Amniotic stem cell (primary cell): ENCODE measurements at places on chromosomes 5 and 9.

DNA sequence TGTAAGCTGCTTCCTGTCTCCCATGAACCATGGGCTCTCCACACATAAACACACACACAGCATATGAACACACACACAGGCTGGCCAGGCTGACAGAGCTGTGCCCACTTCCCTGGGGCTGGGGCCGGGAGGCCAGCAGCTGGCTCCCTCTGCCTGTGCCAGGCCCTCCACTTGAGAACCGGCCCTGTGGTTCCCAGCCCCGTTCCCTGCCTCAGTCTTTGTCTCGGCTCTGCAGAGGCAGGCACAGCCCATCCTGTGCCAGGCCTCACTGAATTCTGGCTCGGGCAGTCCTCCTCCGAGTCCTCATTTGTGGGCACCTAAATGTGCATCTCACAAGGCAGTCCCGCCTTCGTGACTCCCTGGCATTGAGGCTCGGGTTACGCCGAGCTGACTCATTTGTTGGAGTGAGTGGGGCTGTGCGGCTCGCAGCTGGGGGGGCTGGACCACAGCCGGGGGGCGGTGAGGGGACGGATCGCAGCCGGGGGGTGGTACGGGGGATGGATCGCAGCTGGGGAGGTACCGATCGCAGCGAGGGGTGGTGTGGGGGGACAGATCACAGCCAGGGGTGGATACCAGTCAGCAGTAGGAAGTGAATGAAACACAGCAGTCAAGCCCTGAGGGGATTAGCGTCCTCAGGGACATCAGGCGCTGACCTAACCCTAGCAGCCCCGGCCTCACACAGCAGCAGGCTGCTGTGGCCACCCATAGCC lies 72.3 kb downstream of the PSMB7 start:
- DNase-seq = peak; percentile 81

GRCh38 chr9:30628915-30629567 lies 1755.4 kb upstream of the ACO1 start:
- no peak for DNase-seq

- no peak for DNase-seq
These were observed 33.7 kb downstream of the ANKRD31 start for GRCh38 chr5:75202935-75203334.

DNA sequence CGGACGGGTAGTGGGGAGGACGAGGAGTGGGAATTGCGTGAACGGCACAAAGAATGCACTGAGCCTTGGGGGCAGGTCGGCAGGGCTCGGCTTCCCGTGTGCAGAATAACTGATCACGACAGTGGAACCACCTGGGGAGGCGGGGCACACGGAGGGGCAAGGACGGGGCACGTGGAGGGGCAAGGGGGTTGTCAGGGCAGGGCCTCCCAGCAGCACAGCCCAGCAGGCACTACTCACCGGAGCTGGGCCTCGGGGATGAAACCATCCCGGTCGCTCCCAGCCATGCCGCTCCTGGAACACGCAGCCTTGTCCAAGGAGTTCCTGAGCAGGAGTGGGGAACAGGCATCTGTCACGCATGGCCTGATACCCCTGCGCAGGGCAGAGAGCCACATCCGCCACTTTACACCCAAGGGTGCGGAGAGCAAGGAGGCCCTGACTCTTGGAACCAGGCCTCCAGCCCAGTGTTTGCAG lies 33.4 kb downstream of the SARDH start:
- DNase-seq = no peak

- no peak for DNase-seq
These were observed 41.1 kb downstream of the PCSK1 start for GRCh38 chr5:96391921-96392320.

- no peak for DNase-seq
These were observed 11.8 kb downstream of the FXN start for GRCh38 chr9:69047371-69047770.

DNA sequence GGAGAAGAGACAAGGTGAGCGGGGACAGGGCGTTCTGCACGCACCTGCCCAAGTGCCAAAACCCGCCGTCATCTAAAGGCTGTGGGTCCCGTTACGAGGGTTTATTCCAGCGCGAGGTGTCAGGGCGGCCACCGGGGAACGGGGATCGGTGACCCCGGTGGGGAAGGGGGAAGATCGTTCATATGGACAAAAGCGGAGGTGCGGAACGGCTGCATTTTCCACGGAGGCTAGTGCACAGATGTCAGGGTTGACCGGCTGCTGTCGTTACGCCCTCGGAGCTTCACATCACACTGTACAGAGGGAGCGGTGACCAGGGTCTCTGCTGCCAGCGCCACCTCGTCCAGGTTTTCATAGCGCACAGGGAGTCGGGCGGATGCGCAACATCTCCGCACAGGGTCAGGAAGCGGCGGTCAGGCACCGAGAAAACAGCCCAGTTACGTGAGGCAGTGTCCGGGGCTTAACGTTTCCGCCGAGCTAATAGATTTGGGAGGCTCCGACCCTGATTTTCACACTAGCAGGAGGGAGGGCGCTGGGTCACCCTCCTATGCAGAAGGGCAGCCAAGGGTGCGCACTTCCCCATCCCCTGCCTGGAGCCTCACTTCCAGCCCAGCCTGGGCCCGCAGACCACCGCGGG lies 13.5 kb downstream of the BTNL9 start:
- no peak for DNase-seq

DNA sequence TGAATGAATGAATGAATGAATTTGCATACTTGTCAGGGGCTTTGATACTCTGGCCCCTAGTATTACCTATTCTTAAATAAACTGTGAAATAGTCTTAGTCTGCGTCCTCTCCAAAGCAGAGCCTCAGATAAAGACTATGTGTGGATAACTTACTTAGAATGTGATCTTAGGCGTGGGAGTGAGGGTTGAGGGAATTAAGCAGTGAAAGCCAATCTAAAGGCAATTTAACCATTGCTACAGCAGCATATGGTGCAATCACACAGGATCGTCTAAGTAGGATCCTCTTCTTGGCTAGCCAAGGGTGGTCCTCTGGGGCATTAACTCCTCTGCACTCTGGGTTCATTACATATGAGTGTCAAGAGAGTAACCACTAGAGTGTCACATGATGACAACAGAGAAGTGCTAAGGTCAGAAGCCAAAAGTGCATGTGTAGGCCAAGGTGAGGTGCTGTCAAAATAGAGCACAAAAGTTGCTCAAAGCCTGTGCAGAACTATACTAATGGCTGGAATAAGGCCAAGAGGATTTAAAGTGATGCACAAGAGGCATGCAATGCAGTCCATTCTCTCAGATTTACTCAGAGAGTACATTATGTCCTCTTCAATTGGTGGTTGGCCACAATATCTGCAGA lies 274.4 kb upstream of the SEMA6A start:
- DNase-seq = no peak

DNA sequence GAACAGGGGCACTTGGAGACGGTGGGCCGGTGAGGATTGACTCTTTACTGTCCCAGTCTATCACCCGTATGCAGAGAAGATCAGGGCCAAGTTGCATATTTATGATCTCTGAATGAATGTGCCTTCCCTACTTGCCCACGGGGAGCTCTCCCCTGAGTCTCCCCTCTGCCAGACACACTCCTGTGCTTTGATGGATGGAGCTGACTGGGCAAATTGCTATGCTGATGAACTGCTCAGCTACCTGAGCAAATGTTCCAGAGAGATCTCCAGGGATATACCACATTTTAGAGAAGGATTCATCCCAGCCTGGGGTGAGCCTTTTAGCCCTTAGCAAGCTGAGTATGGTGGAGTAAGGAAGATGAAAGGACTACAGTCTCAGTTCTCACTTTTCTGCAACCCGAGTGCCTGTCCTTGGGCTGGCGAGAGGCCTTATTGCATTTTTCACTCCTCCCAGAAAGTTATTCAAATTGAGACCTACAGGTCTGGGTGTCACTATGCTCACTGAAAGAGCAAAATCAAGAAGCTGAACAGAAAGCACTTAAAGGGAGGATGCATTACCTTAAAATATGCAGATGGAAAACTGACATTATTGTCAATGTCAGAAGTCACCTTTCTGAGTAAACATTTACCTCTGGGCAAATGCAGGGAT lies 526.7 kb upstream of the WWC1 start:
- no peak for DNase-seq

DNA sequence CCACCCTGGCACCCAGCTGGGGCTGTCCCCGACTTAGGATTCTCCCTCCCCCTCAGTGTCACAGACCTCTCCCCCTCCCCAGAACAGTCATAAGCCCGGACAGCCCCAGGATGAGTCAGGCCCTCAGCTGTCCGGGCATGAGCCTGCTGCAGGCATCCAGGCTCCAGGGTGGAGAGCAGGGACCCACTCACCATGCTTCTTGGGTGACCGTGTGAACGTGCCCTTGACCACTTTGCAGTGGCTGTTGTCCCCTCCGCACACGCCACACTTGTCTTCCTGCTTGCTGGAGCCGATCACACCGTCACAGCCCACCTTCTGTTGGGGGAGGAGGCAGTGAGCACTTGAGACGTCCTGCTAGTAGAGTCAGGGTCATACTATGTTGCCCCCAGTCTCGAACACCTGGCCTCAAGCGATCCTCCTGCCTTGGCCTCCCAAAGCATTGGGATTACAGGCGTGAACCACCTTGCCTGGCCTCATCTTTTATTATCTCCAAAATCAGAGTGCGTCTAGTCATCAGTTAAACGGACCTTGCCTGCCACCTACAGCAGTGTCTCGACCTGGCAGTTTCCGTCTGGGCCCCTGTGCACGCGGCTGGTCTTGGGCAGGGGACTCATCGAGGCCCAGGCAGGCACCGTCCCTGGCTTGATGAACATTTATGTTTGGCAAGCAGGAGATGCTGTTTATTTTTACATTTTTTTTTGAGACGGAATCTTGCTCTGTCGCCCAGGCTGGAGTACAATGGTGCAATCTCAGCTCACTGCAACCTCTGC lies 72.6 kb downstream of the ZNF354C start:
- DNase-seq = no peak

GRCh38 chr9:125508249-125508648 lies 198.8 kb downstream of the MAPKAP1 start:
- no peak for DNase-seq

- peak; percentile 63 for DNase-seq
These were observed 108.5 kb downstream of the C9orf152 start for GRCh38 chr9:110099236-110100095.

DNA sequence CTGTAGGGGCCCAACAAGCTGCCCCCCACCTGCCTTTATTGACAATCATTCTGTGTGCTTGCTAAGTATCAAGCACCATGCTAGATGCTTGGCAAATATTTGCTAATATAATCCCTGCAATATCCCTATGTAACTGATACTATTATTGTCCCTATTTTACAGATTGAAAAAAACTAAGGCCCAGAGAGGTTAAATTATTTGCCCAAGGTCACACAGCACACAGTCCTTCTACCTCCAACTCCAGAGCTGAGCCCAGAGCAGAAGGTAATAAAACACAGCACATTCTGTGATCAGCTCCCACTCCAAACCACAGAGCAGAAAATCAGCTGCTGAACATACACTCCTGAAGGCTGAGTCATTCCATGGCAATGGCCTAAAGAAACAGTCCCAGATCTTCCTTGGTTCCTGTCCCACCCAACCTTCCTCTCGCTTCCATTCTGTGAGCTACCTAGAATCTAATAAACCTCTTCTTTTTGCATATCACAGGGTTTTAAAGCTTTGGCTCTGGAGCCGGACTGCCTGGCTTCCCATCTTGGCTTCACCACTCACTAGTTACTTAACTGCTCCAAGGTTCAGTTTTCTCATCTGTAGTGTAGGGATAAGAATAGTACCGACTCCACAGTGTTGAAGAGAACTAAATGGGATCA lies 66.7 kb upstream of the ADRA1B start:
- peak; percentile 21 for DNase-seq

DNA sequence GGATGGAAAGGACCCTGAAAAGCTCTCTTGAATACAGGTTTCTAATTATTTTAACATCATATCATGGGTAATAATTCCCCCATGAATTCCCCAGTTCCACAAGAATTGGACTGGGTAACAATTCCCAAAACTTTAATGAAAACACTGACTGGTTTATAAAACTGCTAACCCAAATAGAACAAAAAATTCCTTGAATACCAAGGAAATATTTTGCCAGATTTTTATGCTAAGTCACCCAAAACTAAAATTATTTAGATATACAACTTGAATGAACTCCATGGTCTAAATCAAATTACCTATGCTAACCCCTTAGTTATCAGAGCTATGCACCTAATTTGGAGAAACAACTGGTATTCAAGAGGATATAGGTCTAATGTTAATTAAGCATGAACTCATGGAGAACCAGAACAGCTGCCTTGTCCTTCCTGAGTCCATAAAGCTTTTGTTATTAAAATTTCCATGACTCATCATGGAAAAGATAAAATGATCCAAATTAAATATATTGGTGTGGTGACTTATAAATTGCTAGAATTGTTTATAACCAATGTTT lies 164.9 kb upstream of the TUT7 start:
- DNase-seq = no peak

DNA sequence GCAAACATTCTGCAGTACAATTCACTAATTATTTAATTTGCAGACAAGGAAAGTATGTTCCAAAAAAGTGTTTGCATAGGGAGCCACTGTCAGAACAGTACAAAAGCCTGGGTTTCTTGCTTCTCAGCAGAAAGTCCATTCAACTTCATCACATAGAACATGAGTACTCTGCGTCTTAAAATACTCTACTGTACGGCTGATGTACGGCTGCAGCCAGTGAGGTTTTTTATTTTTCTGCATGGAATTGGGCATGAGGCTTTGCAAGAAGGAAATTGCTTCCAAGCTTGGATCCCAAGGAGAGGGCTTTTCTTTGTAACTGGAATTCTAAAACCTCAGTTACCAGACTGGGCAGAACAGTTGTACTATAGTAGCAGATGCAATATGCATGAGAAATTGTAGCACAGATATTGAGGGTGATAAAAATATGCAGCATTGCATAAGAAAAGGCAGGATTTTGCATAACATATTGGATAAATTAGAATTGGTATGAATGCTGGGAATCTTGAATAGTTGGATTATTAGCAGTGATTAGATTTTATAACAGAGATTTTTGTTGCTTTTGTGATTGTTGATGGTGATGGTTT lies 178.1 kb upstream of the CDH9 start:
- DNase-seq = no peak

GRCh38 chr9:120625222-120625621 lies 45.3 kb upstream of the CDK5RAP2 start:
- DNase-seq = no peak

DNA sequence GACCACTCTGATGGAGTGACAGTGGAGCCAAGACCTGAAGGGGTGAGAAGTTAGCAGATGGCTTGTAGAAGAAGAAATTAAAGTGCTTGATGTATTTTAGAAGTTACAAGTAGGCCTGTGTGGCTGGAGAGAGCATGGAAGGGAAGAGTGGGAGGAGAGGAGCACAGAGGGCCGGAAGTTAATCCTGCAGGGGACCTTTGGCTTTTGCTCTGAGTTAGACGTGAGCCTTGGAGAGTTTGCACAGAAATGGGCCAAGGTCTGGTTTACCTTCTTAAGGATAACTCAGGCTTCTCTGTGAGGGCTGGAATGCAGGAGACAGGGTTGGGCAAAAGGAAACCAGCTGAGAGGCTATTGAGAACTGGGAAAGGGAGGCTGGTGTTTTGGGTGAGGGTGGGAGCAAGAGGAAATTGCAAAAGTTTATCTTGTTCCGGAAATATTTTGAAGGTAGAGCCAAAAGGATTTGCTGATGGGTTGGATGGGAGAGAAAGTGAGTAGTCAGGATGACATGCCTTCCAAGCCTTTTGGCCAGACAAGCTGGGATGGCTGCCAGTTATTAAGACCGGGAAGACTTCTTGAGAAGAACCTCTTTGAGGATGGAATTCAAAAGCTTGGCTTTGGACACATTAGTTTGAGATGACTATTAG lies 17.5 kb upstream of the F2RL1 start:
- DNase-seq = no peak
